Neuronal stem cell (in vitro differentiated cells): ENCODE measurements at places on chromosomes 1 and 21.

GRCh38 chr1:218383681-218384080 lies 38.5 kb downstream of the TGFB2 start:
- no peak for DNase-seq

- peak; percentile 32 for DNase-seq
These were observed 85.5 kb downstream of the CLIC4 start for GRCh38 chr1:24830680-24831272.

GRCh38 chr1:154557248-154557938 lies 1.1 kb downstream of the UBE2Q1 start:
- DNase-seq, result no peak

DNA sequence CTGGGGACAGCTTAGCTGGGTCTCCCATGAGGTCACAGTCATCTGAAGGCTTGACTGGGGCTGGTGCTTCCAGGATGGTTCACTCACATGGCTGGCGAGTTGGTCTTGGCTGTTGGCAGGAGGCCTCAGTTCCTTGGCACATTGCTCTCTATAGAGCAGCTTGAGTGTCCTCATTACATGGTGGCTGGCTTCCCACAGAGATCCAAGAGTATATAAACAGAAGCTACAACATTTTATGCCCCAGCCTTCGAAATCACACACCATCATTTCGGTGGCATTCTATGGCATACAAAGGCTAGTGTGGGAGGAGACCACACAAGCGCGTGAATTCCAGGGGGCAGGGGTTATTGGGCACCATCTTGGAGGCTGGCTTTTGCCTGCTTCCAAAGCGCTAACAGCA lies 63.0 kb downstream of the ALPL start:
- no peak for DNase-seq

DNA sequence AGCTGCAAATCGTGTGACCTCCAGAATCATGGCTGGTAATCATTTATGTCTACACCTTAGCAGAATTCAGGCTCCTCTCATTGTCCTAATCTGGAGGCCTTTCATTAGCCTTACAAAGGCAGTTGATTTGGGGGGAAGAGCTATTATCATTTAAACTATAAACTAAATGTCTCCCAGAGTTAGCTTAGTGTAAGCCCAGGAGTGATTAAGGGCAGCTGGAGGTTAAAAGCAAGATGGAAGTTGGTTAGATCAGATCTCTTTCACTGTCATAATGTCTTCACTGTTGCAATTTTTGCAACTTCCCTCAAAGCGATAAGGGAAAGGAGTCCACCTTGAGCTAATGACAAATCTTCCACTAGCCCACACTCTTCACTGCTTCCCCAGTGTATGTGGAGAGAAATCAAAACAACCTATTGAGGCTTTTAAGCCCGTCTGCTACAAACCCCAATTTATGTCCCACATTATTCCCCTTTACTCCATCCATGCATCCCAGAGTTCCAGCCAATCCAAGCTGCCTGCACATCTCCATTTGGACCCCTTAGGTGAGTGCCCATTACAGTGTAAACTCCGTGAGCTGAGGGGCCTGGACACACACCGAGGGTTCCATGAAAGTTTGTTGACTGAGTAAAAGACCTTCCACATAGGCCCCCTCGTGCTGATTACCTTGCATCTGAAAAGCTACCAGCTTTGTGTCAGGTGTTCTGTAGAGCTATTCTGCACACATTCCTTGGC lies 61.5 kb upstream of the KLHDC7A start:
- DNase-seq, result no peak

DNA sequence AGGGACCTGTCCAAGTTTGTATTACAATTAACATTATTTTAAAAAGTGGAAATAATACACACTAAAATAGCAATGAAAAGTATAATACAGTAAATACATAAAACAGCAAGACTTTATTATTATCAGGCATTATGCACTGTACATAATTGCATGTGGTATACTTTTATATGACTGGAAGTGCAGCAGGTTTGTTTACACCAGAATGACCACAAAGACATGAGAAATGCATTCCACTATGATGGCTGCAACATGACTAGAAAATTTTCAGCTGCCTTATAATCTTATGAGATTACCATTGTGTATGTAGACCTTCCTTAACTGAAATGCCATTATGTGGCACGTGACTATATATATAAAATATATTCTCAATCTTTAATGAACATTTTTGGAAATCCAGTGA lies 1699.6 kb downstream of the KCNT2 start:
- no peak for DNase-seq

DNA sequence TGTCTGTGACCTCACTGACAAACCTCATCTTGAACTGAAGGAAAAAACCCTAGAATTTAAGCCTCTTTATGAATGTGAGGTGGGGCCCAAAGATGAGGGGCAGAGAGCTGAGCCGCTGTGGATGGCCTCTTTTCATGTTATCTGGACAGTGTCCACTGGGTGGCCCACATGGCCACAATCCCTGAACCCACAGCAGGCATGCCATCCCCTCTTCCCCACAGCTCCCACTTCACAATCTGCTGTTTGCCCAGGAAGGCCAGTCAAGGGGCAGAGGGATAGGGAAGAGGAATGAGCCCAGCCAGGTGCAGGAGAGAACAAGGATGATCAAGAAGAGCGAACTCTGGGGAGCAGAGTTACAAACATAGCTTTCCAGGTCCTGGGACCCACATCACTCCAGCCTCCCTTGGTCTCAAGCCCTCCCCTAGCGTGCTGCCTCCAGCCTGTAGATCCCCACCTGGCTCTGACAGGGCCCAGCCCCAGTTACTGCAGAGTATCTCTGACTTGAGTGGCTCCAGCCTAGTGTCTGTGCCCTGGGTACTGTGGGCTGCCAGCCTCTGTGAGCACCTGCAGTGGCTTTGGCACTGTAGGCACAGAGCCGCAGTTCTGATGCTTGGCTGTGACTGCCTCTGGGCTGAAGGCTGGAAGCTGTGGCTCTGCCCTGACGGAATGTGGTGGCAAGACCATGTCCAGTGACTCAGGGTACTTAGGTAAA lies 1.9 kb upstream of the SLFNL1 start:
- DNase-seq, result no peak

DNA sequence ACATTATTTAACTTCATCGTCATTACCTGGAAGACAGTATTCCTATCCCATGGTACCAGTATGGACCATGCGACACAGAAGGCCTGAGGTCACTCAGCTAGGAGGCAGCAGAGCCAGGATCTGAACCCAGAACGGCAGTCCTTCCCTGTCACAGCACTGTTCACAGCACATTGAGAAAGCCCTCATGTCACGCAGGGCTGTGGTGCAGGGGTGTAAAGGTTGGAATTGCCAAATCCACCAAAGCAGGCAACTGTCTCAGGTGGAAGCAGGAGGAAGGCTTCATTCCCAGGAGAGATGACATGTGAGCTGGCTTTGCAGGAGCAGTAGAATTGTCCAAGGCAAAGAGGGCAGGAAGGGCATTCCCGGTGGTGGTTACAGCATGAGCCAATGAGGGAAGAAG lies 9.9 kb upstream of the TTC22 start:
- no peak for DNase-seq

DNA sequence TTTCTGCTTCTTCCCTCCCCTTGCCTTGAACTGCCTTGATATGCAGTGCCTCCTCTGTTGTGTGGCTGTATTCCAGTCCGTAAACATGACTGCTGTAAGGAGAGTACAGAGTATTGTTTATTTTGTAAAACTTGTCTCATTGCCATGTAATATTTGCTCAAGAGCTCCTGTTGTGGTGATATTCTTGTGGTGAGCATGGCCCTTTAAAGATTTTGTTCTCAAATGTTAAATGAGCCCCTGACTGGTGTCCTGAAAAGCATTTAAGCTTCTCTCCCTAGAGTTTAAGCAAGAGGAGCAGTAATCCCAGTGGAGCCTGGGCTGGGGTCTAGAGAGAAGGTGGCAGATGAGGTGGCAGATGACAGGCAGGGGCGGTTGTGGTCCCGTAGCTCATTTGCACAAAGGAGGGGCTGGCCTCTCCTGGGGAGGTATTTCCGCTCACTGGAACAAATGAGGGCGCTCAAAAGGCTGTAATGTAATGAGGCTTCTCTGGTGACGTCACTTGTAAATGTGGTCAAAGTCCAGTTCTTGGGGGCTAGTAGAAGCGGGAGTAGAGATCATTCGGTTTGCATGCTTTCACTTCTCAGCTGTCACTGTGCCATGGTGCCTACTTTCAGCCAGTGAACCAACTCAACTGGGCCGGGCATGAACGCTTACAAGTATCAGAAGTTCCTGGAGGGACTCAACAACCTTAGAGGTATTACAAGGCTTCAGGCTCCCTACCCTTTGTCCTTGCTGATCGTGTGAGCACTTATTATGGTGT lies 46.0 kb upstream of the MACF1 start:
- no peak for DNase-seq

- DNase-seq, result no peak
These were observed 105.8 kb downstream of the TSEN15 start for GRCh38 chr1:184157394-184157742.

DNA sequence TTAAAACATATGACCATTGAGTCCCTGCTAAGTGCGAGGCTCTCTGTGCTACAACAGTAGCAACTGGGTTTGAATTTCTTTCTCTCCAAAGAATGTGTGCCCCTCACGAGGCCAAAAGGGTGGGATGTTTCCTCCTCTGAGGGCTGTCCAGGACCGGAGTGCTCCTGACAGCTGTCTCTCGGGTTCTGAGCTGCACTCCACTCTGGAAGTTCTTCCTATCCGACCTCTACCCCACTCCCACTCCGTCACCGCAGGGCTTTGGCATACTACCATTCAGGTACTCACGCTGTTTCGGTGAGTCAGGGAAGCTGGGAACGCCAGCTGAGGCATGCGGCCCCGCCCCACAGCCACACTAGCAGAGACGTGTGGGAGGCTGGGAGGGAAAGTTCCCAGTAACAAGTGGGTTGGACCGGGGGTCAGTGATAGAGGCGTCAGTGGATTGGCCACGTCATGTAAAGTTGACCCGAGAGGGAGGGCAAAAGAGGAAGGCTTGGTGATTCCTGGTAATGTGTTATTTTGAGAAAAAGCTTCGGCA lies 705 bp upstream of the SLC50A1 start:
- peak; percentile 50 for DNase-seq

- DNase-seq, result no peak
These were observed 3.1 kb downstream of the ENO1 start for GRCh38 chr1:8875216-8875861.

DNA sequence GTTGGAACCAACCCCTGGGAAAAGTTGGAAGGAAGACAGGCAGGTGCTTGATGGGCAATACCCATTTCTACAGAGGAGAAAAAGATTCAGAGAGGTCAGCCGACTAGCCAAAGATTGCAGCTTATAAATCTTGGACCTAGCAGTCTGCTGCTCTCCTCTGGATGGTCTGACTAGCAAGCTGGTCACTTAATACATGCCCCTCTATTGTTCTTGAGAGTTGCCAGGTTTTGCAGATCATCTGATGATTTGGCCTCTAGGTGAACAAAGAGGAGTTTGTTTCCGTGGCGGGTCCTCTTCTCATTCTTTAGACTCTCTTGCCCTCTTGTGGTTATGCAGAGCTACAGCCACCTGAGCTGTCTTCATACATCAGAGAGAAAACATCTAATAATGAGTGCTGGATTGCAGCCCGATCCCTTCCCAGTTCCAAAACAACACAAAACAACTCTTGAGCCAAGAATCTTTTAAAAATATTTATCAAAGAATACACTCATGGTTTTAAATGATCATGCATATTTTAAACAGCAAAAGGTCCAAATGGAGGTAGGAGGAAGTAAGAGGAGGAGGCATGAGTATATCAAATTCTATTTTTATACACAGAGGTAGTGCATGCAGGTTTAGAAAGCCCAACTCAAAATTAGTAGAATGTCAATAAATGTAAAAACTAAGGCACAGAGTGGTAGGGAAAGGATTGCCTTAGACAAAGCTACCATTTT lies 115.7 kb downstream of the SLC30A10 start:
- DNase-seq, result peak; percentile 72

- no peak for DNase-seq
These were observed 481 bp downstream of the CCDC163 start for GRCh38 chr1:45499415-45499769.

DNA sequence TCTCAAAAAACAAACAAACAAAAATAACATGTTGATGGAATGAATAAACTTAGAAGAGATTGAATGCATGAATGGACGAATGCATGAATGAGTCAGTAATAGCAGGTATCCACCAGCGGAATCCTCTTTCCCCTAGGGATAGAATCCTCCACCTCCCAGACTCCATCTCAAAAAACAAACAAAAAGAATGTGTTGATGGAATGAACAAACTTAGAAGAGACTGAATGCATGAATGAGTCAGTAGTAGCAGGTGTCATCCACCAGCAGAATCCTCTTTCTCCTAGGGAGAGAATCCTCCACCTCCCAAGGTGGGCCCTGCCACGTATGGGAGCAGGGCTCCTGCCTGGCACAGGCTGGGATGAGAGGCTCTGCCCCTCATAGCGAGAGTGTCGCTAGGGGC lies 26.8 kb upstream of the RNF19B start:
- no peak for DNase-seq

- no peak for DNase-seq
These were observed 128.3 kb downstream of the CASZ1 start for GRCh38 chr1:10667861-10668761.

- DNase-seq, result no peak
These were observed 192.8 kb downstream of the HUNK start for GRCh38 chr21:32065654-32066053.

GRCh38 chr1:7562729-7563605 lies 208.1 kb upstream of the VAMP3 start:
- DNase-seq, result no peak

DNA sequence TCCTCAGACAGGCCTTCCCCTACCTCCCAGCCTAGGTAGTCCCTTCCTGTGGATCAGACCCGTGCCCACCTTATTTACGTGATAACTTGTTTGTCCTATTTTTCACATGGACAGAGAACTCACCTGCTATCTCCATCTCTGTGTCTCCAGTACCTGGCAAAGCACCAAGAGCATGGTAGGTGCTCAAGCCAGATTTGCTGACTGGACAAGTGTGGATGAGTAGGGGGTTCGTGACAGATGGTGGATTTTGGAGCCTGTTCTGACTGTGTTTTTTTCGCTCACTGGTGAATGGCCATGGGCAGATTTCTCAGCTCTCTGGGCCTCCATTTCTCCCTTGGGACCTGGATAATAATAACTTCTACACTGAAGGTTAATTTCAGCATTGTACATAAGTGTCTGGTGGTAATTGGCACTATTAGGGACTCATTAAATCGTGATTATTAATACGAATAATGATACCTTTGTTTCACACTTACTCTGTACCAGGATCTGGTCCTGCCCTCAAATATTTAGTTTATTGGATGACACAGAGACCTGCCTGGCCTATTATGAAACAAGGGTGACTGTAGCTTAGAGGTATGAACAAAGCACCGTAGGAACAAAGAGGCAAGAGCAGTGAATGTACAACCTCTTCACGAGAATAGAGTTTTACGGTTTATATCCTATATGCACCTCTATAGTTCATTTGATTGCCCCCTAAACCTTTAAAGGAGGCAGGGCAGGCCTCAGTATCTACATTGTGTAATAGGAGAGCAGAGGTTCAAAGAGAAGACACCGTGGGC lies 24.5 kb upstream of the SLC26A9 start:
- DNase-seq, result no peak

GRCh38 chr1:46583494-46583893 lies 20.6 kb downstream of the MKNK1 start:
- no peak for DNase-seq

DNA sequence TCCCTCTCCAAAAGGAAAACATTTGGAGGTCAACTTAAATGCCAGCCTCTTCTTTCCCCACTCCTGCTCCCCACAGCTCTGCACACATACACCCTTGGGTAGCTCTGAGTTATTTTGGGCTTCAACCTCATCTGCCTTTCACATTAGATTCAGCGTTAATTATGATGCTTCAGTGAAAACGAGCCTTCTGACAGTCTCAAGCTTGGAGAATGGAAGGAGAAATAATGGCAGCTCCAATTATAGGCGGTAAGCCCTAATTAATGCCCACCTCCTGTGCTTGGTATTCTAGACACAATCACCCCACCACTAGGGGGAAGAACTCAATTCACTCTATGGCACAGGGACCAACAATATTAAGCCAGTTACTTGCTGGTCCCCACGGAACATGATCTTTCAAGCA lies 397.9 kb downstream of the BRINP2 start:
- DNase-seq, result peak; percentile 47
